ENCODE measurements at places on chromosomes 2 and 18. TPM values are rescaled to one million over a fixed set of nuclear protein-coding genes. Genes with fewer than 3 reads are reported as not detected.

The ACVR2A gene
- total RNA-seq: 10.9 TPM

The LYPD6 gene
- total RNA-seq: 7.4 TPM

The DNAJC5G gene
- total RNA-seq: not detected

The SP140L gene
- total RNA-seq: 6.2 TPM

The GALR1 gene
- total RNA-seq: not detected

The ANXA4 gene
- total RNA-seq: 17.5 TPM

The CDH2 gene
- total RNA-seq: 135 TPM

The CCDC102B gene
- 3.0 TPM for total RNA-seq

The SLC30A3 gene
- 0.32 TPM for total RNA-seq

The SERPINB13 gene
- total RNA-seq: not detected

All from epithelial cell of umbilical artery (primary cell).